Bronchus fibroblast of lung (primary cell): ENCODE measurements at places on chromosomes 1 and 21. TPM values are rescaled to one million over a fixed set of nuclear protein-coding genes. Genes with fewer than 3 reads are reported as not detected.

TMEM240 gene
- total RNA-seq, result 3.0 and 4.0 TPM in 2 replicates

LHX8 gene
- not detected in 2 replicates for total RNA-seq

F3 gene
- 10.3 and 11.1 TPM in 2 replicates for total RNA-seq

INTS7 gene
- total RNA-seq, result 9.4 and 12.2 TPM in 2 replicates

CD53 gene
- not detected in 2 replicates for total RNA-seq

S100A5 gene
- total RNA-seq, result 1.3 TPM in 1 of 2 replicates, not detected in the other

ASPM gene
- total RNA-seq, result 28.2 and 39.3 TPM in 2 replicates

COL9A2 gene
- total RNA-seq, result 4.9 and 5.6 TPM in 2 replicates

FAM72A gene
- 6.7 and 10.3 TPM in 2 replicates for total RNA-seq

TSPEAR gene
- total RNA-seq, result not detected in 2 replicates

FAM229A gene
- 1.0 and 1.9 TPM in 2 replicates for total RNA-seq

IFI44 gene
- 2.5 and 3.7 TPM in 2 replicates for total RNA-seq
